Naive thymus-derived CD4-positive, alpha-beta T cell (primary cell): ENCODE measurements at places on chromosomes 11 and 22. TPM values are rescaled to one million over a fixed set of nuclear protein-coding genes. Genes with fewer than 3 reads are reported as not detected.

Gene HIC2
- 4.4 and 4.5 TPM in 2 replicates for total RNA-seq

Gene TRPC6
- not detected in 2 replicates for total RNA-seq

Gene CARD16
- 42.4 TPM for total RNA-seq

DNA sequence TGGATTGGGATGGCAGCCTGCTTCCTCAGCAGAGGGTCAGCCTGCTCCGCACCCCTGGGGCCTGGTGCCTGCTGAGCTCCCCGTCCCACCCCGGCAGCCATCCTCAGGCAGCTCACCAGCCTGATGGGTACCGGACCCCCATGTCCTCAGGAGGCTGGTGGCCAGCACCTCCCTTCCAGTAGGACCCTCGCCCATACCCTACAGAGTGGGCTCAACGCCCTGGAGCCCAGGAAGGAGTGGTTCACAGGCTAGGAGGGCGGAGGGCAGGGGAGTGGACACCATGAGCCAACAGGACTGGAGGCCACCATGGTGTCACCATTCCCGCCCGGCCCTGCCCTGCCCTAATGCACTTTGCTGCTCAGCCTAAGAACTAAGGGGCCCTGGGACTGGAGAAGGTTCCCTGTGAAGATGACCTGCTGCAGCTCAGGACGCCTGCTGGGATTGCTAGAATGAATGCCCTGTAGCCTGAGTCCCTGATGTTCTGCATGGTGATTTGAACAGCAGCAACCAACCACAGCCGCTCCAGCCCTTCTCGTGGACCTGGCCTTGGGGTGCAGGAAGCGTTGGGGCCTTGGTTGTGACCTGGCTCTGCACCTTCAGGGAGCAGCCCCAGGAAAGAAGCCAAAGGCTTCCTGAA is 1080.8 kb downstream of the BRD1 start:
- no peak for DNase-seq
- no peaks in the 10 kb centered on the region for H3K27me3 ChIP-seq
- no peak overlapping the region for H3K4me3 ChIP-seq
- H3K36me3 ChIP-seq = no peaks in the 10 kb centered on the region

- no peaks in the 10 kb centered on the region for H3K4me1 ChIP-seq
- H3K4me3 ChIP-seq = no peak overlapping the region
- H3K27me3 ChIP-seq = no peaks in the 10 kb centered on the region
- DNase-seq = no peak
- no peak overlapping the region for H3K27ac ChIP-seq
Measured at GRCh38 chr22:25669253-25670069, 72.5 kb upstream of the MYO18B start.

DNA sequence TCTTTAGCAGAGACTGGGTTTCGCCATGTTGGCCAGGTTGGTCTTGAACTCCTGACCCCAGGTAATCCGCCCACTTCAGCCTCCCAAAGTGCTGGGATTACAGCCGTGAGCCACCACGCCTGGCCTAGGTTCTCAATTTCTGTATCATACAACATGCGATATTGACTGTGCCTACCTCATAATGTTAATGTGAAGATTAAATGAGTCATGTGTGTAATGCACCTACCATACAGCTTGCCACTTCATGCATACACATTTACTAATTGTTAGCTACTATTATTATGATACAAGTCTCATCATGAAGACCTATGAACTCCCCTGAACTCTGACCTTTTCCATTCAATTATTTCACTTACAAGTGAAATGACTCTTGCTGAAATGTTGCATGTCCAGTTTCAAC is 25.7 kb downstream of the AGBL2 start:
- no peaks in the 10 kb centered on the region for H3K4me1 ChIP-seq
- no peaks in the 10 kb centered on the region for H3K36me3 ChIP-seq
- no peak for DNase-seq
- H3K27ac ChIP-seq = no peak overlapping the region
- no peak overlapping the region for H3K4me3 ChIP-seq
- no peaks in the 10 kb centered on the region for H3K27me3 ChIP-seq

- H3K4me3 ChIP-seq = no peak overlapping the region
- no peak overlapping the region for H3K27ac ChIP-seq
- no peak for DNase-seq
- no peaks in the 10 kb centered on the region for H3K4me1 ChIP-seq
Measured at GRCh38 chr11:19580646-19581045, 132.0 kb upstream of the NAV2 start.
